Stimulated activated CD4-positive, alpha-beta T cell treated with anti-CD3 and anti-CD28 coated beads, TNF-alpha, amount 100 ng/mL, for 4 hours (primary cell): ENCODE measurements at places on chromosomes 2 and 18.

- no peak for DNase-seq
These were observed 123.2 kb downstream of the KCNS3 start for GRCh38 chr2:18001671-18002070.

DNA sequence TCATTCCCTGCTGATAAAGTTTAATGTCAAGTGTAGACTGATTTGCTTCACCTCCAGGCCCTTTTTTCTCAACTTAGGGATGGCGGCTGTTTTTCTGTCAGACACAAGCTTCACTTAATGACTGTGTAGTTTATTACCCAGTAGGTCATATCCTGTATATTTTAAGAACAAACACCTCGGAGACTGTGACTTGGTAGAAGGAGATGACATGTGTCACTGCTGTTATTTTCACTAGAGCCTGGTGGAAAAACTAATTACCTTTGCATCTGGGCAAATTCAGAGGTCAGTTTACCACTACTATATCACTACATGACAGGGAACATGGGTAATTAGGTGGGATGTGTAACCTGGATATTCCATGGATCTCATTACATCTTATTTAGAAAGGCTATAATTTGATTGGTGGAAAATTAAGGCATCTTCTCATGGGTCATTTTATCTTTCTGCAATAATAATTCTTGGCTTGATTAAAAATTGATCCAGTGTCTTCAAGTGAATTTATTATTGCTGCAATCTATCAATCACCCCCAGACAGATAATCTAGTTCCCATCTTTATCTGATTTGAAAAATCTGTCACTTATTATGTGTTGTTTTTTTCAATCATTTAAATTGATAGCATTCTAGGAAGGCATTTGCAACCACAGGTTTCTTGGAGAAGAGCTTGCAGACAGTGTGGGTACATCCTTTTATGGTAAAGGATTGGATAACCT is 353.8 kb upstream of the SPRED2 start:
- no peak for DNase-seq

GRCh38 chr2:10992023-10992791 is 80.5 kb downstream of the KCNF1 start:
- DNase-seq, result no peak

DNA sequence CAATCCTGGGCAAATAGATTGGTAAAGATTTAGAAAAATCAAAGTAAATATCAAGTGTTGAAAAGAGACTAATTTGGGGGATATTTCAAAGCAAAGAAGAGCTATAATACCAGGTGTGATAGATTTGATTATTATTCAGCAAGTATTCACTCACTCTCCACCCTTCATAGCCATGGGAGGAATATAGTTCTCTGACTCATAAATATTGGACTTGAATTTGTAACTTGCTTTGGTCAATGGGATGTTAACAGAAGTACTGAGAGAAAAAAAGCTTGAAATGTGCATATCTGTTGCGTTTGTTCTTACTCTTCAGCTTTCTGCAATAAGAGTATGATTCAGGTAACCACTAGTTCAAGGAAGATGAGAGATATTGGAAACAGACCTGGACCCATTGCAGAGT is 54.5 kb upstream of the IKZF2 start:
- no peak for DNase-seq

DNA sequence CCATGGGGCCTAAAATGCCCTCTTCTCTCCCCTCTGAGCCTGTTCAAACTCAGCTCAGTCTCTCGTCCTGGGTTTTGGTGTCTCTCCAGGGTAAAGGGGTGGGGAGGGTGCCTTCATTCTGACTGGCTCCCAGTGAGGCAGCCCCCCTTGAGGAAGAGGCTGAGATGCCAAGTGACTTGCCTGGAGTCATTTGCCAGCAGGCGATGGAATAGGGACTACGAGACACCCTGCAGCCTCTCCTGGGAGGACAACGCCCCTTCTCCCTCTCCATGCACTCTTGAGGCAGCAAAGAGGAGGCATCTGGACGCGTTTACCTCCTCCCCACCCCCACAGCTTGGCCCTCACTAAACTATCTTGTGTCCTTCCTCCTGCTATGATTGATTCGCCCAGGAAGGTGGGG is 760 bp upstream of the STON1 start:
- no peak for DNase-seq

DNA sequence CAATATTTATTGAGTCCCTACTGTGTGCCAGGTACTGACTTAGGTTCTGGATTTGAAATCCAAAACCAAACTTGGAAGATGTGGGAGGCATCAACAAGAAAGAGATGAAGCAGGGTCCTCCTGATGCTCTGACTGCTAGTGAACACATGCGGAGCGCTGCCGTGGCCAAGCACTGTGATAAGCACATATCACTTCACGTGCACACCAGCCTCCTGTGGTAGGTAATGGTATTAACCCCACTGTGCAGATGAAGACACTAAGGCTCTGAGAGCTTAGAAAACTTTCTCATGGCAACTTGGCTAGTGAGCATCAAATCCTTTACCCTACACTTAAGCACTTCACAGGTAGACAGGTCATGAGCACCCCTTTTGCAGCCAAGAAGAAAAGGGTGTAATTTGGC is 216.1 kb downstream of the HAUS1 start:
- DNase-seq, result no peak

DNA sequence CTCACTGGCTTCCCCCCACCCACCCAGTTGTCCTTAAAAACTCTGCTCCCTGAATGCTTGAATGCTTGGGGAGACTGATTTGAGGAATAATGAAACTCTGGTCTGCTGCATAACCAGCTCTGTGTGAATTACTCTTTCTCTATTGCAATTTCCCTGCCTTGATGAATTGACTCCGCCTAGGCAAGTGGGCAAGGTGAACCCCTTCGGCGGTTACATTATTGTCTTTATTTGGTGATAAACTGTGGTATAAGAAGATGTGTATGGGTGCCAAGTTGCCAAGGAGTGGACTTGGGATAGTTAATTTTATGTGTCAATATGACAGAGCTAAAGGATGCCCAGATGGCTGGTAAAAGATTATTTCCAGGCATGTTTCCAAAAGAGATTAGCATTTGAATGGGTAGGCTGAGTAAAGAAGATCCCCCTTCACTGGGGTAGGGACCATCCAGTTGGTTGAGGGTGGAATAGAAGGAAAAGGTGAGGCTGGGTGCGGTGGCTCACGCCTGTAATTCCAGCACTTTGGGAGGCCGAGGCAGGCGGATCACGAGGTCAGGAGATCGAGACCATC is 98.5 kb upstream of the HAAO start:
- no peak for DNase-seq

GRCh38 chr2:233912691-233913423 is 4.3 kb upstream of the TRPM8 start:
- DNase-seq, result no peak

- no peak for DNase-seq
These were observed 12.7 kb downstream of the KCNF1 start for GRCh38 chr2:10924441-10924840.

- no peak for DNase-seq
These were observed 119.3 kb upstream of the GYPC start for GRCh38 chr2:126536605-126537200.

DNA sequence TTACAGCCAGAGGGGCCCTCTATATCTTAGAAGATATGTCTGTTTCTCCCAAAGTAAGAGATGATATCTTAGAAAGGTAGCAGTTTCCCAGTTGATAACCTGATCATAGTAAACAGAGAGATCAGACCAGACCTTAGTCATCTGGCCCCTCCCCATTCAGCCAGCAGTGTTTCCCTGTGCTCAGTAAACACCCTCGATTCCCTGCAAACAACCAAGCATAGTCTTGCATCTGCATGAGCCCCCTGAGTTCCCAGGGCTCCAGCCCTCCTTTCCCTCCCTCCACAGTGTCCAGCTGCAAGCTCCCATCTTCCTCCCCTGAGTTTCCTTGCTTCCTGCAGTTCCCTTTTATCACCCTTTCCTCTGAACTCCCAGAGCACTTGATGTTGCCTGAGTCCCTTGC is 20.3 kb downstream of the NRP2 start:
- no peak for DNase-seq

DNA sequence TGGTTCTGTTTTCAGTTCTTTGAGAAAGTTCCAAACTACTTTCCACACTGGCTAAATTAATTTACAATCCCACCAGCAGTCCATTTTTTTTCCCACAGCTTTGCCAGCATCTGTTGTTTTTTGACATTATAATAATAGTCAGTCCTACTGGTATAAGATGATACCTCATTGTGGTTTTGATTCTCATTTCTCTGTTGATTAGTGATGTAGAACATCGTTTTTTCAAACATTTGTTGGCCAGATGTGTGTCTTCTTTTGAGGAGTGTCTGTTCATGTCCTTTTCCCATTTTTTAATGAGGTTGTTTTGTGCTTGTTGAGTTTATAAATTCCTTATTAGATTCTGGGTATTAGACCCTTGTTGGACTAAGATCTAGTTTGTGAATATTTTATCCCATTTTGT is 376.8 kb upstream of the NT5C1B start:
- DNase-seq, result no peak

GRCh38 chr2:152171718-152172117 is 3.8 kb downstream of the STAM2 start:
- DNase-seq, result no peak

- no peak for DNase-seq
These were observed 75.2 kb downstream of the COBLL1 start for GRCh38 chr2:164766216-164766953.

GRCh38 chr2:81647715-81648230 is 1343.2 kb upstream of the LRRTM1 start:
- no peak for DNase-seq

DNA sequence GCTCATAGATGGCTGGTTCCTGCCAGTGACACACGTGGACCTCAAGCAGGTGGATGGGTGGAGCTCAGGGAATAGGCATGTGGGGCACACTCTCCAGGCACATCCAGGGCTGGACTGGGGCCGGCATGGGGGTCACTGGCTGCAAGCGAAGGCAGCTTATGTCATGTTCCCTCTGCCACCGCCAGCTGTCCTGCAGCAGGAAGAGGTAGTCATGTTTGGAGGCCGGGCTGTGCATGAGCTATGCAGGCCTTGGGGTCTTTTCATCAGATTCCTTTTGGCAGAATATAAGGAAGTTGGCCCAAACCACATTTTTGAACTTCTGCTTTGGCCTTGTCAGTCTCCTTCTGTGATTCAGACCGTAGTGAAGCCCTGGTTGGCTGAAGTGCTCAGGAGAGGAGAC is 61.5 kb downstream of the AGAP1 start:
- DNase-seq, result no peak

DNA sequence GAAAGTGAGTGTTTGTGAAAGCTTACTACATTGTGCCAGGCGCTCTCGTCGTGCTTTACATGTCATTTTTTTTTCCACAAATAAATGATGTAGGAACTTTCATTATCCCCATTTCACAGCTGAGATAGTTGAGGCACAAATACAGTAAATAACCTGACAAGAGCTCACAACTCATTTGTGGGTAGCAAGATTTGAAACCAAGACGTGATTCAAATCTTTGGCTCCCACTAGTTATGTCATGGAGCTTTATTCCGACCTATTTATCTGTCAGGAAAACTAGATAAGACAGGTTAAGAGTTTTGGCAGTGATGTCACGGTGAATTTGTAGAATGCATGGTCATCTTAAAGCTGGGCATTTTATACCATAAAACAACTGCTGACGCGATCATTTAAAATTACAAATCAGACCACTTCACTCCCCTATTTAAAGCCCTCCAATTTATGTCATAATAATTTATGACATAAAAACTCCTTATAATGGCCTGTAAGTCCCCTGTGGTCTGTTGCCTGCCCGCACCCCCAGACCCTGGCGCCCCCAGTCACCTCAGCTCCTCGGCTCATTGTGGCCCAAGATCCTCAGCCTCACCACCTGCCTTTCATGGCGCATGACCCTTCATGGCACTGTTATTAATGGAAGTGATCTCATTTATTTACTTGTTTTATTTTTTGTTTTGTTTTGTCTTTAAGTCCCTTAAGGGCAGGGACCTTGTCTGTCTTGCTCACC is 678 bp upstream of the ZNF24 start:
- DNase-seq, result no peak

GRCh38 chr2:190569994-190570755 is 35.7 kb upstream of the NEMP2 start:
- DNase-seq, result no peak

GRCh38 chr2:186653511-186653910 is 40.3 kb upstream of the FAM171B start:
- DNase-seq, result no peak

- no peak for DNase-seq
These were observed 15.4 kb upstream of the GPR55 start for GRCh38 chr2:230940471-230940815.

DNA sequence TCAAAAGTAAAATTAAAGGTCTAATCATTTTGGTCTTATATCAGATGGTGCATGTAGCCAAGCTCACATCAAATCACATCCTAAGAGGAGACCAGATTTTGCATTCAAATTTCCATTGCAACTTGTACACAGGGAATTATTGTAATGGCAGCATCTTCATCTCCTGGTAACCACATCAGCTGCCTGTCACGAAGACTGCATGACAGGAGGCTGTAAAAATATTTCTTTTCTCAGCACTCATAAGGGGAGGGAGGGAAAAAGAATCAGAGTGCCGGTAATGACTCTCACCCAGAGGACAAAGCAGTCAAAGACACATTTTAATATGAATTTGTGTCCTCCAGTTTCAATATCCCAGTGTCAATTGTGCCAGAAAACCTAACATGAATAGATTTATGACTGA is 216.7 kb downstream of the TMEM163 start:
- DNase-seq, result no peak

GRCh38 chr18:10085416-10085815 is 171.6 kb downstream of the VAPA start:
- no peak for DNase-seq

- DNase-seq, result no peak
These were observed 146.6 kb downstream of the SMAD7 start for GRCh38 chr18:48803951-48804855.

DNA sequence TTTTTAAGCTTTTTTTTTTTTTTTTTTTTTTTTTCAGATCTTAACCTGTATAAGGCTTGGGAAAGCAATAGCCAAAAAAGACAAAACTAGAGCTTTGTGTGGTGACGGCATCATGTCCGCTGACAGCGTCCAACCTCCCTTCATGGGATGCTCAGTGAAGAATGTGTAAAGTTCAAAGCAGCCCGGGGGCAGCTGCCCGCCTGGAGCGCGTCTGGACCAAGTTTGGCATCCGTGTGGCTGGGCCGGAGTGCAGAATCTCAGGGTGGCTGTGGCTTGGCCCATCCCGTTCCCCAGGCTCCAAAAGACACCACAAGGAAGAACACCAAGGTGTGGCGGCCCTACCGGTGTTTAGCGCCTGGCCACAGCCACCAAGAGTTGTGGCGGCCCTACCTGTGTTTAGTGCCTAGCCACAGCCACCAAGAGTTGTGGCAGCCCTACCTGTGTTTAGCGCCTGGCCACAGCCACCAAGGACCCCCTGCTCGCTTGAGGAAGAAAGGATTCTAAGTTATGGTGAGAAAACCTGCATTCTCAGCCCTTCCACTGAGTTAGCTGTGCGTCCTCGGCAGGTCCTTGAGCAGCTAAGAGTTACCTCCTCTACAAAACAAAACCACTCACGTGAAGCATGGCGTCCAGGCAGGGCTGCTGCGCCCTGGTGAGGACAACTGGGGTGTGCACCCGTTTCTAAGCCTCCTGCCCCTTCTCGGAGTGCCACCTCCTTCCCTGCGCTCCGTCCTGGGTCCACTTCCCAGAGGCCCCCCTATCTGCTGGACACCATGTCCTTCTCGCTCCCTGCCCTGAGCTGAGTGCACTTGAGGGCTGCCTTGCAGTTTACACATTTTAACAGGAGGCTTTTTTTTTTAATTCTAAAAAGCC is 103.6 kb upstream of the SALL3 start:
- DNase-seq, result no peak

- no peak for DNase-seq
These were observed 109.1 kb upstream of the PID1 start for GRCh38 chr2:229380101-229380625.

GRCh38 chr2:238912228-238912915 is 64.5 kb downstream of the TWIST2 start:
- no peak for DNase-seq

GRCh38 chr2:76684756-76685155 is 837.4 kb downstream of the LRRTM4 start:
- no peak for DNase-seq
